ENCODE measurements at places on chromosomes 5 and 9.

- DNase-seq: no peak
Observed at GRCh38 chr5:109888989-109889388, 199.3 kb downstream of the MAN2A1 start.

DNA sequence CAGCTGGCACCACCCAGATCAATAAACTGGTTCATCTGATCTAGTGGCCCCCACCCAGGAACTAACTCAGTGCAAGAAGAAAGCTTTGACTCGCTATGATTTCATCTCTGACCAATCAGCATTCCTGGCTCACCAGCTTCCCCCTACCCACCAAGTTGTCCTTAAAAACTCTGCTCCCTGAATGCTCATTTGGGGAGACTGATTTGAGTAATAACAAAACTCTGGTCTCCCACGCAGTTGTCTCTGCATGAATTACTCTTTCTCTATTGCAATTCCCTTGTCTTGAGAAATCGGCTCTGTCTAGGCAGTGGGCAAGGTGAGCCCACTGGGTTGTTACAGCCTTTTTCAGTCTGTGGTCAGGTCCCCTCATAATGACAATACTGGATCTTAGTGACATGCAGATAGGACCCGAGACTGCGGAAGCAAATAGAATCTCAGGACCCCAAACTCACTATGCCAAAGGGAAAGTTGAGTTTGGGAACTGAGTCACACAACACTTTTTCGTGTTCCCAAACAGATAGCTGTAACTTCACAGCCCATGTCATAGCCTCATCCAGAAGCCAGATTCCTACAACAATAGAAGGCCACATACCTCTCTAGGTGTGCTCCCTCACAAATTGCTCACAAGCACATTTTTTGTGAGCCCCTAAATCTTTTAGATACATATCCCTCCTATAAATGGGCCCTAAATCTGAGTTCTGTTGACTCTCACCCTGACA is 175.2 kb upstream of the RAI14 start:
- DNase-seq: no peak

- DNase-seq: no peak
Observed at GRCh38 chr5:85868070-85868469, 749.7 kb upstream of the COX7C start.

GRCh38 chr9:7912037-7912535 is 112.5 kb upstream of the DMAC1 start:
- DNase-seq: no peak

GRCh38 chr5:157113002-157113401 is 4.2 kb upstream of the HAVCR2 start:
- DNase-seq: no peak

All from EL (cell line).